ENCODE measurements at places on chromosomes 1 and 21.

DNA sequence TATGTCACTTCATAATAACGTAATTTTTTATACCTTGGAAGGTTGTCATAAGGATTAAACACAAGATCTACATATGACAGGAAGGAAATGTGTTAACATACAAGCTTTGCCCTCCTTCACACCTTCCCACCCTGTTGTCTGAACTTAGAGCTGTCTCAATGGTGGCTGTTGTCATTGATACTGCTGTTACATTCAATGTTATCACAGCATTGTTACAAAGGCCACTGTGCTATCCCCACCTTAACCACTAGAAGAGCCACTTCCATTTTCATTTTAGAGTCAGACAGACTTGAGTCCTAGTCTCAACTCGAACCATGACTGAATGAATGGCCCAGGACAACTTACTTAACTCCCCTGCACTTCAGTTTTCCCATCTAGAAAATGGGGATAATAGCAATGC, 31.2 kb downstream of the TAS1R2 start:
- no peak for DNase-seq

DNA sequence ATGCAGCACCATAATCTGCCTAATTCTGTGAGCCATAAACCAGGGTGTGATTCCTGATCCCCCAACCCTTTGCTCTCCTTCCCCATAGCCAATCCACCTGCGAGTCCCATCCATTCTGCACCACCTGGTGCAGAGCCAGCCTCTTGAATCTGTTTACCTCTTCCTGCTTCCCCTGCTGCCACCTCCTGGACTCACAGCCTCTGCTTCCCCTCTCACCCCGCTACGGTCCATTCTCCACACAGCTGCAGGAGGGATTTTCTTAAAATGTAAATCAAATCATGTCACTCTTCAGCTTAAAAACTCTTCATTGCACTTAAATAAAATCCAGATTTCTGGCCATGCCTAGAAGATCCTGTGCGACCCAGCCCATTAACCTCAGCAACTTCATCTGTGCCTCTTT, 186.7 kb downstream of the FOXD2 start:
- no peak for DNase-seq

DNA sequence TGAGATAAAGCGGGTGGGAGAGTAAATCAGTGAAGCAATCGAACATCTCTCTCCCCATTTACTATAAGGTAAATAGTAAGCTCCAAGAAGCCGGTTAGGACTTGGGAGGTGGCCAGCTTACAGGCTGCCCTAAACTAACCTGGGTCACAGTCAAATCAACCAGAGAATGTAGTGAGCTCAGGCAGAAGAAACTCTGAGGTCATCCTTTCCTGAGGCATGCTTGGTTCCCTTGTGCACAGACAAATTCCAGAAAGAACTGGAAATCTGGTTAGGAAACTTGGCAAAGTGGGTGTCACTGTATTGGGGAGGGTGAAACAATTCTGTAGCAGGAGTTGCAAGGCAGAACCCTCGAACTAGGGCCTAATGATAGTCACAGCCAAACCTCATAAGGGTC, 72.5 kb downstream of the NTMT2 start:
- no peak for DNase-seq

GRCh38 chr1:23634840-23635651, 56.6 kb upstream of the RPL11 start:
- DNase-seq, result peak; percentile 35

GRCh38 chr1:150621497-150622302, 7.7 kb downstream of the ENSA start:
- no peak for DNase-seq

- DNase-seq, result no peak
Observed at GRCh38 chr1:68327414-68327813, 95.1 kb upstream of the WLS start.

DNA sequence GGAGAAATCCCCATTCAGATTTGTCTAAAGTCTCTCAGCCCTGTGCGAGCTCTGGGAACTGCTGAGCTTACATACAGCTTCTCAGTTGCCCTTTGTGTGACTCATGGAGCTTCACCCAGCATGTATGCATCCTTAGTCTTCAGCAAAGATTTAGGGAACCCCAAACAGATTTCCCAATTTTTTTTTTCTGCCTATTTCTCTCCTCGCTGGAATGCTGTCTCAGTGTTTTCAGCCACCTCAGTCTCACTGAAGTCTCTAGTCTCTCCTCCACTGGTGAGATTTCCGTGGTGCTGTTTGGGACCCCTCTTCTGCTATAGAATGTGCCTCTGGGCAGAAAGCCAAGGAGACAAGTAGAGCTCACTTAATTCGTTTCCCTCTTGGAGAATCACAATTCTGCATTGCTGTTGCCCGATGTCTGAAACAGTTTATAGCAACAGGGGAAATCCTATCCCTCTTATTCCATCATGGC, 28.1 kb upstream of the TXLNA start:
- DNase-seq, result no peak

- DNase-seq, result no peak
Observed at GRCh38 chr1:184747089-184747955, 7.3 kb downstream of the EDEM3 start.

DNA sequence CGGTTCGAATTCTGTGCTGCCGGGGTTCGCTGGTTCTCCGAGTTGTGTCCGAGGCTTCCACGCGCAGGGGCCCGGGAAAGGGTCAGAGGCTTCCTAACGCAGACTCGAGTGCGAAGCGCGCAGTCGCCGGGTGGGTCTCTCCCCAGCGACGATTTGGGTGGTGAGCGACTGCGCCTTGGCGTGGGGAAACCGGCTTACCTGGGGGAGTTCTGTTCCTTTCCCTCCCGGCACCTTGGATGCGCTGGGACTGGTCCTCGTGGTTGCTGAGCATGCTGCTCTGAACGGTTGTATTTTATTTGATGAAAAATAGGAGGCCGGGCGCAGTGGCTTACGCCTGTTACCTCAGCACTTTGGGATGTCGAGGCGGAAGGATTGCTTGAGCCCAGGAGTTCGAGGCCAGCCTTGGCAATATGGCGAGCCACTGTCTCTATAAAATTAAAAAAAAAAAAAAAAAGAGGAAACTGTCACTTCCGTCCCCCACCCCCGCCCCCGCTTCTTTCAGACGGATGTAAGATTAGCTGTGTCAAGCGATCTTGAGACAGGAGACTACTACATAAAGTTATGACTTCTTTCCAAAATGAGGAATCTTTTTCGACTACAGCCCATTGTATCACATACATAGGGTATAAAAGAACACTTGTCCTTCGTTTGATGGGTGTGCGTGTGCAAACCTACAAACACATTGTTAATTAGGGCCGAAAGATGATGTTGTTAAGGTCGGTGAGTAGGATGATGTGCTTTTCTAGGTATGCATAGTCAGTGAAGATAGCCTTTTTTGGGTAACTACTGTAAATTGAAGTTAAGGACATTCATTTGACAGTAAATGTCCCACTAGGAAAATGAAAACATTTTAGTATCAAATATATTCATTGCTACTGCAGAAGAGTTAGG, at the start of gene CCDC18:
Gene CCDC18 (plus strand): TSS at position 2 of the 891 bp plus-strand sequence. CDS start 2,638 bp downstream, outside the sequence.
- no peak for DNase-seq

DNA sequence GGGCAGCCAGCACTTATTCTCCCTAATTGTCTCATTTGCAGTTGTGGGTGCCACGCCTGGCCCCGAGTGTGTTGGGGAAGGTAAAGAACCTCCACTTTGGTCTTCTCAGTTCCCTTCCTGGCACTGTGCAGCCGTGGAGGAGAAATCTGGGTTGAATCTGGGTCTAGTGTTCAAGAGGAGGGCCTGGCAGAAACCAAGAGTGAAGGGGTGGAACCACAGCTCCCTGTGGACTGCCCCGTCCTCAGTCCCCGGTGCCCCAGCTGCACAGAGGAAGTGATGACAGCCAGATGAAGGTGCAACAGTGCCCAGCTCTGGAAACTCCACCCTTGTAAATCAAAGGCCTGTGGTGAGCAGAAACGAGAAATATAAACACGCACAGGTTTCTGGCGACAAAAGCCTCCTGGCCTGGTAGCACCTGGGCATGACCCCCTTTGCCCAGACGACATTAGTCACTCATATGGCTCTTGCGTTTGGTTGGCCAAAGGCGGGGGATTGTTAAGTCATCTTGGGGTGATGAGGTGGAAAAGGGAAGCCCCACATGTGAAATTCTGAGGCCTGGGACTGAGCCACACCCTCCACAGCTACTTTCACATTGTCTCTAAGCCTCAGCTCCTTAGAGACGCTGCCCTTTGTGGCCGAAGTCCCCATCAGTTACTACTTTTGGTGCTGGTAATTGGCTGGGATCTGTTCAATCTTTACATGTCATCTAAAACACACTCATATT, 4.2 kb upstream of the ECE1 start:
- DNase-seq, result peak; percentile 92

DNA sequence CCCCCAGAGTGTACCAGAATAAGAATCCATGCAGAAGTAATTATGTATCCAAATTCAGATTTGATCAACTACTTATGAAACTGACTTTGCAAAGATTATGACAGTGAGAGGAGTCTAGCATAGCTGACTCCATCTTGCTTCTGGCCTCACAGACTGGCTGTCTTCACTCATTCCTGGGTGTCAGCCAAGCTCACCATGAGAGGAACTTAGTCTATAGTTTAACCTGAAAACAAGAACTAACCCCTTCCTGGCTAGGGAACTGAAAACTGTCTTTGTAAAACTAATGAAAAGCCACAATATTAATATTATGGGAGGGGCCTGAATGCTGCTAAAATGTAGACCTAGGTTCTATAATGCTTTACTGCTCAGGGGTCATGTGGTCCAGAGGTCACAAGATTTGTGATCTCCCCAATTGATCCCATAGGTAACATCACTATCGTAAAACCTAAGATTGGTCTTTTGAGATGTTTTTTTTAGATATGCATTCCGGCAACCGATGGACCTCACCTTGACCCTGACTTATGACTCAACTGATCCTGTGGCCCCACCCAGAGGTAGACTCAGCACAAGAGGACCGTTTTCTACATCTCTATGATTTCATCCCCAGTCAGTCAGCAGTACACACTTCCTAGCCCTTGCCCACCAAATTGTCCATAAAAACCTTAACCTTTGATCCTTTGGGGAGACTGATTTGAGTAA, 55.2 kb downstream of the ATP1B1 start:
- DNase-seq, result no peak

- DNase-seq, result no peak
Observed at GRCh38 chr1:55064071-55064581, 24.8 kb downstream of the PCSK9 start.

- no peak for DNase-seq
Observed at GRCh38 chr1:183027031-183027430, 3.8 kb downstream of the LAMC1 start.

- DNase-seq, result no peak
Observed at GRCh38 chr1:27163093-27163492, 8.2 kb upstream of the SLC9A1 start.

DNA sequence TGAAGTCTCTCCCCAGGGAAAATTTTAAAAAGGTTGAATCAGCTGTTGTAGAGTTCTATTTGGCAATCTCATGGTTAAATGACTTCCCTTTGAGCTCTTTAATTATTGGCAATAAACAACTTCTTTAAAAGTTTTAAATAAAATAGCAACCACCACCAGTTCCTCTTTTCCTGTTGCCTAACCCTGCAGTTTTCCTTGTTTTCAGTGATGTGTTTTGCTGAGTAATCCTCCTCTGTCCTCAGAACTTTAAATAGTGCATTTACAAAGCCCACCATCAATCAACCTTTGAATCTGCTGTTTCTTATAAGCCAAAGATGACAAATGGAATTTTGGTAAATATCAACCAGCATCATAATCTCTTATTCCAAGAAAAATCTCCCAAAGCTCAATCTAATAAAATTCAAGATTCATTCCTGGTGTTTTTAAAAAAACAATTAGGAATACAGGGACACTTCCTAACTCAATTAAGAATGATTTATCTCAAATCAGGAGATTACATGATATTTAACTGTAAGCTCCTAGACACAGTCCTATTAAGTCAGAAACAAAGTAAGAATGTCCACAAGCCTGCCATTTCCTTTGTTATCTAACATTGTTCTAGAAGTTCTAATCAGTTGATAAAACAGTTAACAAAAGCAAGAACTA, 14.8 kb downstream of the AVPR1B start:
- no peak for DNase-seq

- DNase-seq, result no peak
Observed at GRCh38 chr21:14270631-14271030, 54.7 kb downstream of the RBM11 start.

GRCh38 chr1:159705251-159705903, 9.0 kb downstream of the CRP start:
- DNase-seq, result no peak

DNA sequence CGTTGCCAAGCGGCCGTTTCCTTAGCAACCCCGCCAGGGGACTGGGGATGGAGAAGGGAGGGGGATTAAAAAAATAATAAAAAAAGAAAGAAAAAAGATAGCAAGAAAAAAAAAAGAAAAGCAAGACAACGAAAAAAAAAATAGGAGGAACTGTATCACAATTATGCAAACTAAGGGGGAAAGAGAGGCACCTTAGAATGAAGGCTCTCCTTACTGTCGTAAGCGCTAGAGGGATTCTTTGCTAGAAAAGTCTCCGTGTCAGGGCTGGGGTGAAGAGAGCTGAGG, 625 bp upstream of the NEGR1 start:
- no peak for DNase-seq

DNA sequence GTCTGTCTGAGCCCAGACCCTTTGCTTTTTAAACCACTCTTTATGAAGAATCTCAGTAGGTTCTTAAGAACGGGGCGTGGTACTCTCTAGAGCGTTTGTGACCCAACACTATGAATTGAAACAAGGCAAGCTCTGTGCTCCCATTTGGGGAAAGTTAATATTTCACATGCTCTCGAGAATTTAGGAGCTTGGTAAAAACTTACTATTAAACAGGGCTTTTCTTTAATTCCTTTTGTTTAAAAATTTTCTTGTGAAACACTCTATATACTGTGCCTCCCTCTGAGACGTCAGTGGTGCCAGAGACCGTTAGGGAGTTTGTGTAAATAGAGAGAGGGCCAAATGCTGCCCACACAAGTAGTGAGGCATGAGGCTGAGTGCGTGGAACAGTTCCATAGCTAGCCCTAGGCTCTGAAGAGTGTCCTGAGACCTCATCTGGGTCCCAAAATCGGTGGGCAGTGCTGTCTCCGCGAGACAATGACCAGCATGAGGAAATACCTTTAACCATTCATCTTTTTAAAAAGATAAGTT, 144.7 kb downstream of the ROR1 start:
- DNase-seq, result no peak

DNA sequence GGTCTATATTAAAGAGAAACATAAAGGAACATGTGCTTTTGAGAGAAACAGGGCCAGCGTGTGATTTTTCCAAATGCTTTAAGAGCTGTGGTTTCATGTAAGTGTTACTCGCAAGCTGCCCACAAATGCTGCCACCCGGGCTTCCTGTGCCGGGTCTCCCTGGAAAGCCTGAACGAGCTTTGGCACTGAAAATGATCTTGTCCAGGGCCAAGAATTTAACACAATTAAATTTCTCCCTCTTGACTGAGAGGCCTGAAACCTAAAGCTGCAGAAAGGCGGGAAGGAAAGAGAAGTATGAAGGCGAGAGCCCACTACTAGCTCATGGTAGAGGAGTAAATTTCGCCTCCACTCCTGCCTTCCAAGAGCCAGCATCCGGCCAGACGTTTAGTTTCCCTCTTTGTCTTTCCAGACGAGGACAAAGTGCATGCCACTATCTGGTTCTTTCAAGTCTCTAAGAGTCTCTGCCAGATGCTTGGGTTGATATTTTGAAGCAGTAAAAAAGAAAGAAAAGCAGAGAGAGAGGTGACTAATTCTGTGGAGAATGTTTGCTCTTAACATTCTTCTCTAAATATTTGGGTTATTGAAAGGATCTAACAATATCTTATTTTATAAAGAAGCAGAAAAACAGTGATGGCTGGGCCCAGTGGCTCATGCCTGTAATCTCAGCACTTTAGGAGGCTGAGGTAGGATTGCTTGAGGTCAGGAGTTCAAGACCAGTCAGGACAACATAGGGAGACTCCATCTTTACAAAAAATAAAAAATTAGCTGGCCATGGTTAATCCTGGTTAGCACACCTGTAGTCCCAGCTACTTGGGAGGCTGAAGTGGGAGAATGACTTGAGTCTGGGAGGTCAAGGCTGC, 100.0 kb upstream of the HNRNPU start:
- no peak for DNase-seq
